Astrocyte (in vitro differentiated cells and primary cell): ENCODE measurements at places on chromosomes 1 and 21. TPM values are rescaled to one million over a fixed set of nuclear protein-coding genes. Genes with fewer than 3 reads are reported as not detected.

Gene C1orf94
- total RNA-seq: 0.70 and 0.75 TPM in 2 replicates

Gene KCNK1
- total RNA-seq: 5.7 and 6.0 TPM in 2 replicates

Gene MIXL1
- 0.16 TPM in 1 of 2 replicates, not detected in the other for total RNA-seq

DNA sequence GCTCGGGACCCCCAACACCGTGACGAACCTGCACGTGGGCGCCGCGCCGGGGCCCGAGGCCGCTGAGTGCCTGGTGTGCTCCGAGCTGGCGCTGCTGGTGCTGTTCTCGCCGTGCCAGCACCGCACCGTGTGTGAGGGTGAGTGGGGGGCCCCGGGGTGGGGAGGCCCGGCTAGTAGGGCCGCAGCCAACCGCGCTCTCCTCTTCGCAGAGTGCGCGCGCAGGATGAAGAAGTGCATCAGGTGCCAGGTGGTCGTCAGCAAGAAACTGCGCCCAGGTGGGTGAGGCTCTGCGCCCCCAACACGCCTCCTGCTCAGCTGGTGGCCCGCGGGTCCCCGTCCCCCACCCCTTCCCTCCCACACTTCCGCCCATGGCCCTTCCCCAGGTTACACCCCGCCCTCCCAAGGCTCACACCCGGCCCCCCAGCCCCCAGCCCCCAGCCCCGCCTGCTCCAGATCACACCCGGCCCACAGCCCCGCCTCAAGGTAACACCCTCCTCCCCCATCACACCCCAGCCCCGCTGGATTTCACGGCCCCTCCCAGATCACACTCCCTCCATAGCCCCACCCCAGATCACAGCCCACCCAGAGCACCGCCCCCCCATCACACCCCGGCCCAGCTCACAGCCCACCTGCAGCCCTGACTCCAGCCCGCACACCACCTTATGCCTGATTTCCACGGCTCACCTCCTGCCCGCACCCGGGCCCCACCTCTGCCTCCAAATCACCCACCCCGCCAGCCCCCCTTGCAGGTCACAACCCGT is 2.4 kb upstream of the MMP23B start:
- DNase-seq: no peak

- no peak for DNase-seq
Observed at GRCh38 chr1:62832276-62832675, 48.3 kb downstream of the ATG4C start.

DNA sequence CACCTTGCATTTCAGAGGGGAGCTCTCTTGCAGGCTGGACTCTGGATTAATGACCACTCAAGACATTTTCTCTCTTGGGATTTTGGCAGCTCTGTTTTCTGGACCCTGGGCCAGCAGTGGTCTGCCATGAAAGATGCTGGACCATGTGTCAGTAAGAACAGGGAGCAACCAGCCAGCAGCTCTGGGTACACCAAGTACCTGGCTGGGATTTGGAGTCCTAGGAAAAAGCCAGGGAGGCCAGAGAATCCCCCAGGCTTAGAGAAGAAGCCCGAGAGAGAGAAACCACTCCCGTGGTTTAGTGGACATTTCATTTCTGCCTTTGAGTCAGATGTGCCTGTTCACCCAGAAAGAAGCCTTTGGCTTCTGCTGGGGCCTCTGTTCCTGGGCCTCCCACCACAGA is 2.5 kb downstream of the NFASC start:
- DNase-seq: no peak

GRCh38 chr1:7617826-7618225 is 153.3 kb upstream of the VAMP3 start:
- no peak for DNase-seq

DNA sequence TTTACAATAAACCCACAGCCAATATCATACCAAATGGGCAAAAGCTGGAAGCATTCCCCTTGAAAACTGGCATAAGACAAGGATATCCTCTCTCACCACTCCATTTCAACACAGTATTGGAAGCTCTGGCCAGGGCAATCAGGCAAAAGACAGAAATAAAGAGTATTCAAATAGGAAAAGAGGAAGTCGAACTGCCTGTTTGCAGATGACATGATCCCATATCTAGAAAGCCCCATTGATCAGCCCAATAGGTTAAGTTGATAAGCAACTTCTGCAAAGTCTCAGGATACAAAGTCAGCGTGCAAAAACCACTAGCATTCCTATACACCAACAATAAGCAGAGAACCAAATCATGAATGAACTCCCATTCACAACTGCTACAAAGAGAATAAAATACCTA is 235.5 kb downstream of the DPYD start:
- DNase-seq: no peak

GRCh38 chr1:115475901-115476300 is 137.9 kb upstream of the NGF start:
- DNase-seq: no peak

- DNase-seq: no peak
Observed at GRCh38 chr21:42557420-42557819, 43.8 kb downstream of the SLC37A1 start.
